ENCODE measurements at places on chromosomes 11 and 22.
A peak's percentile ranks its signal among the peaks of the same experiment; 100 is the strongest.

DNA sequence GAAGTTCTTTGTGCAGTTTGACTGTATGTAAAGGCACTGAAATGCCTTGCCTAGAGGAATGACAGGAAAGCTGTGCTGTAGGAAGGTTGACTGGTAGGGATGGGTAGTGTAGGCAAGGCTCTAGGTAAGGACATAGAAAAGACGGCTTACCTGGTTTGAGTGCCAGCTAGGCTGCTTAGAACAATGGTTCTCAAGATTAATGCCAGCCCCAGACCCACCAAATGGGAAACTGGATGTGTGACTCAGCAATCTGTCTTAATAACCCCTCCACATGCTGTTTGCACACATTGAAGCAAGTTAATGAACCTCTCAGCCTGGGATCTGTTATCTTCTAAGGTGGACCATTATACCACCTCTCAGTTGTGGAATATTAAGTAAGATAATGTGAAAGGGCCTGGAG, 3.7 kb downstream of the RPS3 start:
- DNase-seq: no peak

DNA sequence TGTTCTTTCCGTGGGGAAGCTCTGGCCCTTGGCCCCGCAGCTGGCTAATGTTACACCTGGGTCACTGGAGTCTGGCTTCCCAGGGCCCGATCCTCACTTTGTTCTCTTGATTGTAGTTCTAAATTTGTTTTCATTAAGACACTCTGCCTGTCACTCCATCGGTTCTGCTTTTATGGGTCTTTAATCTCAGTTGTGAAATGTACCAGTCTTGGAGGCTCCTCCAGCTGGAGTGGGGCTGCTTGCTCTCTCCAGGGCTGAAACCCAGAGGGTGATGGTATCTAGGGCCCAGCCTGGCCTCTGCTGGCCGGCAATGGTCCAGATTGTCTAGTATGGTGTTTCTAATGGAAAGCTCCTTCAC, 352.9 kb downstream of the TENM4 start:
- DNase-seq: no peak

DNA sequence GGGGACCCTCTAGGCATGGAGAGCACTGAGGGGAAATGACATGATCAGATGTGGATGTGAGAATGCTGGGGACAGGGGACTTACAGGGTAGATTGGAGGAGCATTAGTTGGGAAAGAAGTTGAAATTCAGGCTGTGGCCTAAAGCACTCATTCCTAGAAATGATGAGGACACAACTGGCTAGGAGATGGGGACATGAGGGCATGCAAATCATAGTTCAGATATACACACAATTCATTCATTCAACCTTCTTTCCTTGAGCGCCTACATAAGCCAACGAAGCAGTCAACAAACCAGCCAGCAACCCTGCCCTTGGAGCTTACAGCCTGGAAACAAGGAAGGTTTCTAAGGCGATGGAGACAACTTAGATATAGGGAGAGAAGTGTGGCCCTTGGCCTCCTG, 14.2 kb downstream of the CSF2RB start:
- no peak for DNase-seq

- DNase-seq: no peak
Observed at GRCh38 chr11:128046213-128046612, 541.1 kb downstream of the ETS1 start.

DNA sequence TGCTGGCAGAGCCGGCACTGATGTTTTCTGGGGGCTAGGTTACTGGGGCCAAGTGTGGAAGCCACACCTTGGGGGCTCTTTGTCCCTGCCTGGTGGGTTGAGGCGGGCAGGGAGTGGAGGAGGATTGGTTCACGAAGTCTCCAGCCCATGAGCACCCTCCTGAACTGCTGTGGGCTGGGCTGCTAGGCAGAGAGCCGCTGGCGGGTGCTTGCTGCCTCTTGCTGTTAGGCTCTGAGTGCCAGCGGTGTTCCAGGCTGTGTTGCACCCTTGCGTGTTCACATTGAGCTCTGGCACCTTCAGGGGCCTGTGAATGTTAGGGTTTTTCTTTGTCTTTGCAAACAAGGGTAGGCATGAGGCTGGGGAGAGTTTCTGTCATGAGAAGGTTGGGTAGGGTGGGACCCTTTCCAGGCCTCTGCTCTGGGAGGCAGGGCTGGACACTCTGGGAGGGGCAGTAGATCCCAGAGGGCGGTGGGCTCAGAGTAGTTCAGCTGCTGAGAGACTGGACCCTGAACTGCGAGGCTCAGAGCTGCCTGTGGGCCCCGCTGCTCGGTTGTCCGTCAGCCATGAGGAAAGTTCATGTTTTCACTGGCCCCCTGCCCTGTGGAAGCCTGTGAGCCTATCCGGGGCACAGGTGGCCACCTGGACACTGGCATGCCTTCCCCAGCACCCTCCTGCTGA, 24.0 kb upstream of the TMEM191C start:
- no peak for DNase-seq

DNA sequence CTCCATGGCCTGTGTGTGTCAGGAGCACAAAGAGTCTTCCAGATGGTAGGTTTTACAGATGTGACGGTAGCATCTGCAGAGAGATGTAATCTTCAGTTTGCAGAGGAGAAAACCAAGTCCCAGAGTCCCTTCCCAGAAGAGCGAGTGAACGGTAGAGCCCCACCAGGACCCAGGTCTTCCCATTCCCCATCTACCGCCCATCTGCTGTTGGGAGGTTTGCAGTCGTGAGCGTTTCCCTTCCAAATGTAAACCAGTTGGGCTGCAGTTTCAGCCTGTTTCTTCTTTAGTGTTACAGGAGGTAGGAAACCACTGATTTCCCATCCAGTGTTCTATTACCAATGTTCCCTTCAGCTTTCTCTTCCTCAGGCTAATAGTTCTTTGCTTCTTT, 24.0 kb downstream of the PANX1 start:
- DNase-seq: no peak

DNA sequence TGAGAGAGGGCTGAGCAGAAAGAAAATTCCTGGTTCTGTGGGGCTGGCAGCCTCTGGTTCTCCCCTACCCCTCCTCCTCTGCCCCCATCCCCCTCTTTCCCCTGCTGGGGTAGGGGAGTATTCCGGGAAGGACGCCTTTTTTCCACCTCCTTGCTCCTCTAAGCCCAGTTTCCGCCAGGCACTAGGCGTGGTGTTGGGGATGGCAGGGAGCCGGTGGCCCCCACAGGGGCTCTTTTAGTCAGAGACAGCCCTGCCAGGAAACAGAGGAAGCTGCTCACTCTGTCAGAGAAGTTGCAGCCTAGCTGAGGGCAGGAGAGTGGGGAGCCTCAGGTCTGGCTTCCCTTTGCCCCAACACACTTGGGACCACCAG, 15.6 kb upstream of the ARHGEF17 start:
- DNase-seq: no peak

- no peak for DNase-seq
Observed at GRCh38 chr11:79670882-79671281, 230.1 kb upstream of the TENM4 start.

DNA sequence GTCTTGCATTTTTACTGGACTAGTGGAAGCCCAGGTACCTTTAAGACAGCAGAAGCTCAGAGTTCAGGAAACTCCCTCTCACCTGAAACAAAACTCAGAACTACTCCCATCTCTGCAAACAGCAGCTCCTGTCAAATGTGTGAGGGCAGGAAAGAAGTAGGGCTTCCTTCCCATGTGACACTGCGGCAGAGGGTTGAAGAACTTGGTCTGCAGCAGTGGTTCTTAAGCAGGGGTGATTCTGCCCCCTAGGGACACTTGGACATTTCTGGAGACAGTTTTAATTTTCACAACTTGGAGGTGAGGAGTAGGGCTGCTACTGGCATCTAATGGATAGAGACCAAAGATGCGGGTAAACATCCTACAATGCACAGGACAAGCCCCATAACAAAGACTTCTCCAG, 63.4 kb downstream of the RCN1 start:
- no peak for DNase-seq

GRCh38 chr11:17609291-17610084, 62.4 kb downstream of the OTOG start:
- no peak for DNase-seq

- DNase-seq: no peak
Observed at GRCh38 chr11:12152321-12152720, 41.9 kb downstream of the MICAL2 start.

- DNase-seq: no peak
Observed at GRCh38 chr11:78400116-78400515, 17.5 kb downstream of the GAB2 start.

DNA sequence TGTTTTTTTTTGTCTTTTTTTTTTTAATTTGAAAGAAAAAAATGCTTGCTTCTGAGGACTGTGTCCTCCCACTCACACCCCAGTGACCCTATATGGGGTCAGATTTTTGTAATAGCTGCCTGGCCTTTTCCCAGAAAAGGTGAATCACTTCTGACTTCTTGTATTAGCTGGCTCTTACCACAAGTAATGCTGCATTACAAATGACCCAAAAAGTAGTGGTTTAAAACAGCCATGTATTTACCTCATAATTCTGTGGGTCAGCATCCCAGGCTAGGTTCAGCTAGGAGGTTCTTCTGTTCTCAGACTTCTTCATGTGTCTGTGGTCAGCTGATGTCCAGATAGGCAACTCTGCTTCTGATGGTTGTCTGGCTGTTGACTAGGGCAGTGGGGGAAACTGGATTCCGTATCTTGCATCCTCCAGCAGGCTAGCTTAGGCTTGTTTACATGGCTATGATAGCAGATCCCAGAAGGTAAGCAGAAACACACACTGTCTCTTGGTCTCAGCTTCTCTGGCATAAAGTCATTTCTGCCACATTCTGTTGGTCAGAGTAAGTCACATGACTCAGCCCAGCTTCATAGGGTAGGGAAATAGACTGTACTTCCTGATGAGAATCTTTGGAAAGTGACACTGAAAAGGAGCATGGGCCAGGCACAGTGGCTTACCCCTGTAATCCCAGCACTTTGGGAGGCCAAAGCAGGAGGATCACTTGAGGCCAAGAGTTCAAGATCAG, 19.5 kb downstream of the LHFPL7 start:
- no peak for DNase-seq

DNA sequence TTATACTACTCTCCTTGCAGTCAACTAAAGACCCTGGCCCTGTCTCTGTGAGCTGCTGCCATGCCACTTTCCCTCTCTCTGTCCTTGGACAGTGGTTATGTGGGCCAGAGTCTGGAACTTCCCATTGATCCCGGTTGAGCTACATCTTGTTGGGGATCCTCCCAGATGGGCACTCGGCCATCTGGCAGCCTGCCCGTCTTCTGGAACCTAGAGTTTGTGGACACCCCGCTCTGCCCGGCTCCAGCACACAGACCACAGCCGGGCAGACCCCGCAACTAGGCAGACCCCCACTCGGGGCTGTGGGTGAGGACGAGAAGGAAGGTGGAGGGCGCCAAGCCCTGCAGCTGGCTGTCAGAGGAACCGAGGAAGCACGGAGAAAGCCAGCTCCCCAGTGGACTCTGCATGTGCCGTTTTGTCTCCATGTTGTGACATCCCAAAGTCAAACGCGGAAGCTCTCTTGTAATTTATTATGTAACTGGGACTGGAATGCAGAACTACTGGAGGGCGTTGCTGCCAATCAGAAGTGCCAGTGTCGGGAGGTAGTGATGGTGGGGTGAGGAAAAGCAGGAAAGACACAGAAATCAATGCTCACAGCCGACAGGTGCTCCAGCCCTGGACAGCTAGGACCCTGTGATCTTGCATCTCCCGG, 207.7 kb downstream of the CEP164 start:
- DNase-seq: peak; percentile 27

DNA sequence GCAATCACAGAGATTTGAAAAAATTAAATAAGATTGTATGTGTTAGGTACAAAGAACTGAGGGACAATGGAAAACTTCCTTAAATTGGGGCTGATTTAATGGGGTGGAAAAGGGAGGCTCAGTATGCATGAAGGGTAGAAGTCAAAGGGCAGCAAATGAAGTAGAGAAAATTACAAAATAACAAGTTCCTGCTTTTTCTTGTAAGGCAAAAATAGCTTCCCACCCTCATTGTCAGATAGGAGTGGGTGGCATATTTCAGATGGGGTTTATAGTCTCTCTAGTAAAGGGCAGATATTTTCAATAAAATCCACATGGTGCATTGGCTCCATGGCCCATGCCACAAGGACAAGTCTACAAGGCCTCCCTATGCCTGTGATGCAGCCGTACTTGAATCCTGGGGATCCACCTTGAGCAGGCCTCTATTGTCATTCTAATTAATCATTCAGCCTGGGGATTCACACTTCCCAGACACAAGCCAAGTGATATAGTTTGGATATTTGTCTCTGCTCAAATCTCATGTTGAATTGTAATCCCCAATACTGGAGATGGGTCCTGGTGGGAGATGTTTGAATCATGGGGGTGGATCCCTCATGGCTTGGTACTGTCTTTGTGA, 36.7 kb upstream of the SESN3 start:
- DNase-seq: no peak

- no peak for DNase-seq
Observed at GRCh38 chr11:42674436-42674835, 637.4 kb upstream of the API5 start.

DNA sequence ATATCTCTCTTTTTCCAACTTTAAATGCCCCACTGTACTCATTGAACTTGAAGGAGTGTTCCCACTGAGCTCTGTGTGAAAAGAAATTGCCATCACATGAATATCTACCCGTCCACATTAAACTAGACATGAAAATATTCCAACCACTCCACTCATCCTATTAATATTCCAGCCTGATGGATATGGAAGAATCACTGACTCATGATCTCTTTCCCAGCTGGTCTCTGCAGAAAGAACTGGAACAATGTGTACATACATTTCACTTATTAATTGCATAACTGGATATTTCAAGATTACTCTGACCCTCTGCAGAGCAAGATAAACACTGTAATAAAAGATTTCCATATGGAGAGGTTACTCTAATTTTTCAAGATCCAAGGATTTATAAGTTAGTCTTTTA, 711.1 kb upstream of the LRRC4C start:
- no peak for DNase-seq

GRCh38 chr22:19755145-19755710, 5.3 kb upstream of the TBX1 start:
- DNase-seq: no peak

DNA sequence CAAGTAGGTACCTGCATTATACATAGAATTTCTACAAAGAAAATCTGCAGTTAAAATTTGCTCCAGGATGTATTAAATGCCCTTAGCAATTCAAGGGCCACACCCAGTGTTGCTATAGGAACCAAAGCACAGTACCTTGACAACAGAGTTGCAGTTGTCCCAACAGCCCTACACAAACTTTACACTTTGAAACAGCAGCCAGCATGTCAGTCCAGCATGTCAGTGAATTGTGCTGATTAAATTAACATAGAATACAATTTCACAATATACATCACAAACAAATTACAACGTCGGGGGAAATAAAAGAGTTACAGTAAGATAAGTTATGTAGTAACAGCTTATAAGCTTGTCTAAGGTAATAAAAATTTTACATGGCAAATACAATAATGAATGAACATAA, 389.2 kb downstream of the SOX6 start:
- DNase-seq: peak; percentile 47

GRCh38 chr11:97964332-97965004, 1056.3 kb upstream of the CNTN5 start:
- no peak for DNase-seq

GRCh38 chr22:44582016-44582415, 84.0 kb upstream of the RTL6 start:
- DNase-seq: no peak

GRCh38 chr22:27100789-27101188, 443.4 kb downstream of the MIAT start:
- no peak for DNase-seq

Measured in NCI-H1417 (cell line).